ENCODE measurements at places on chromosomes 1 and 21.

- no peak for DNase-seq
These were observed 23.0 kb upstream of the EPHA2 start for GRCh38 chr1:16178596-16179497.

DNA sequence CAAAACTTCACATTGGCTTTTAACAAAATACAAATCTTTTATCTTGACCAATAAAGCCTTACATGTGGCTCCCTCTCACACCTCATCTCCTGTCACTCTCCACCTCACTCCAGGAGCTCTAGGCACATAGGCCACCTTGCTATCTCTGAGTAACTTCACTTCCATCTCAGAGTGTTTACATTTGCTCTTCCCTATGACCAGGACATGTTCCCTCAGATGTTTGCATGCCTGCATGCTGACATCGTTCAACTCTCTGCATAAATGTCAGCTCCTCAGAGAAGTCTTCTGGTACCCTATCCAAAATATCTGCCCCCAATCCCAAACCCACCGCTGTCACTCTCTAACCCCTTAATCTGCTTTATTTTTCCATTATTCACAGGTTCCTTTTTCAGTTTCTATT lies 110.9 kb downstream of the TOMM20 start:
- no peak for DNase-seq

- DNase-seq, result no peak
These were observed 51.2 kb downstream of the DNTTIP2 start for GRCh38 chr1:93827633-93828366.

GRCh38 chr1:53061123-53061858 lies 722 bp upstream of the PODN start:
- DNase-seq, result peak; percentile 14

DNA sequence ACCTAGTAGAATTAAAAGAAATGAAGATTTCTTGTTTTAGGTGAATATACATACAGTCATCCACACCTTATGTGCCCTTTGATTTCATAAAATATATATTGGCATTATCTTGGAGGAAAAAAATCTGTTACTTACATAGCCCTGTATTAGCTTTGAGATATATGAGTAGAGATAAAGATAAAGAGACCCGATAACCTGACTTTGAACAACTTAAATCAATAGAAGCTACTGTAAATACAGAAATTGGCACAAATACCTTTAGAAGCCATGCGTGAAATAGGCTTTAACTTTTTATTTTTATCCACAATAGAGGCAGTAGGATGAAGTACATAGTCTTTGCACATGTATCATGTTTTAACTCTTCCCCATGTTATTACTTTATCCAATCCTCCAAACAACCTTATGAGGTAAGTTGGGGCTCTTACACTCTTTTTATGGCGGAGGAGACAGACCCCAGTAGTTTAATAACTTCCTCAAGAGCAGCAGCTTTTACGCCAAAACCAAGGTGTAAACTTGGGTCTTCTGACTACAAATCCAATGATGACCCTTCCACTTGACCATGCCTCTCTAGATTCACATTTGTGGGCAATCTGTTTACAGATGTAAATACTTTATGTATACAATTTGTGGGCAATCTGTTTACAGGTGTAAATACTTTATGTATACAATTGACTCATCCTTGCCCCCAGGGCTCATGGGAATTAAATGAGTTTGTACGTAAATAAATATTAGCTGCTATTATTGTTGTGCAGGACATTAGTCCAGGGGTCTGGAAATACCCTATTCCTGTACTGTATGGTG lies 2.1 kb downstream of the CD55 start:
- no peak for DNase-seq

GRCh38 chr1:82540006-82540405 lies 739.3 kb downstream of the ADGRL2 start:
- DNase-seq, result no peak

DNA sequence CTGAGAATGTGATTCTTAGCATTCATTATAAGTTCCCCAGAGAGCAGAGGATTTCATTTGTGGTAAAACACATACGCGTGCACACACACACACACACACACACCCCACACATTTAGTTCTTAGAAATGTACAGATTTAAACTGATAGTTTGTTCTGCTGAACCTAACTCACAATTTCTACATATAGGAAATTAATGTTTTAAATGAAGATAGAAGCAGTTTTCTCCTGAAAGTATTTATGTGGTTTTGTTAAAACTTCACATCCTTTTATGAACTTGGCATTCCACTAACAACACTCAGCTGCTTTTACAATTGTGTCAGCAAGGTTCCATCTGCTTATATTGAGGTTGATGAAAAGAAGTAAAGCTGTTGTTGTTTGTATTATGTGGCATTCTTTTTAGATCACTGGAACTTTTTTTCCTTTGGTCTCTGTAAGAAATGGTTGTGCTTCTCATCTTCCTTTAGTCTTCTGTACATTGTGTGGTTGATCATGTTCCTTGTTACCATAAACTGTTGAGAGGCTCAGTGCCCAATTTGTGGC lies 41.6 kb downstream of the AK4 start:
- DNase-seq, result no peak

GRCh38 chr1:230423261-230423660 lies 2.9 kb downstream of the PGBD5 start:
- DNase-seq, result no peak

DNA sequence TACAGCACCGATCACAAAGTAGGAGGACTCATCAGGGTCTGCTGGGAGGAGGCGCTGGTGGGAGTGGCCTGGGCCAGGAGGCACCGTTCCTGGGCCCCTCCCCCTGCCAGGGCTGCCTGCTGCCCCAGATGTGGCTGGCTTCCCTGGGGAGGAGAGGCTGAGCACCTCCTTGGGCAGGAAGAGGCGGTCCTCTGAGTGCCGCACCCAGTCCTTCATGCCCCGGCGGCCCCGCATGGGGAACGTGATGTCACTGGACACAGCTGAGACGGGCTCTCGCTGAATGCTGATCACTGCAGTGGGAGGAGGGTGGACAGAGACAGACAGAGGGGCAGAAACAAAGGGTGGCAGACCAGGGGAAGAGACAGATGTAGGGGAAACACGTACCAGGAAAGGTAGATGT lies 24.8 kb downstream of the ADGRB2 start:
- no peak for DNase-seq

- no peak for DNase-seq
These were observed 33.5 kb downstream of the EPHA2 start for GRCh38 chr1:16122350-16122881.

GRCh38 chr1:202061055-202061454 lies 50.7 kb downstream of the ELF3 start:
- no peak for DNase-seq

DNA sequence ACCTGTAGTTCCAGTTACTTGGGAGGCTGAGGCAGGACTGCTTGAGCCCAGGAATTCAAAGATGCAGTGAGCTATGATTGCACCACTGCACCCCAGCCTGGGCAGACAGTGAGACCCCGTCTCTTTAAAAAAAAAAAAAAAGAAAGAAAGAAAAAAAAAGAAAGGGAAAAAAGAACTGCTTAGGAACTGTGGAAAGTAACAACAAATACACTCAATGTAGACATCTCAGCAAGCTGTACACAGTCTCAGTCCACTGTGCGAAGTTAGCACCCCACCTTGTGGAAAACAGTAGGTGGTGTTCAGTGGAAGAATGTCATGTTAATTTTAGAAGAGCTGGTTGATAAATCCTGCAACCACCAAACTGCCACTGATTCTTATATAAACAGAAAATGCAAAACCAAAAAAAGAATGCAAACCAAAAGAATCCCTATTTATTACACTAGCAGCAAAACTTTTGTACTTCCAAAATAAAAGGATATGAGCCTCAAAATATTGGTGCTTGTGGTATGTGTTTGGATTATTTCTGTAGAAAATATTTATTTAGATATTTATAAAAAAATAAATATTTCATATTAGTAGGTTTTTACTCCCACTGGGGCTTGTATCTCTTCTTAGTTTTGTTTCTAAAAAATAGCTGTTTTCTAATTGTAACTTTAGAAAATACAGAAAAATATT lies 31.1 kb downstream of the ALG14 start:
- peak; percentile 53 for DNase-seq

- no peak for DNase-seq
These were observed 23.9 kb downstream of the MEF2D start for GRCh38 chr1:156476501-156477298.

- no peak for DNase-seq
These were observed 110.3 kb downstream of the TIAM1 start for GRCh38 chr21:31233711-31234110.

DNA sequence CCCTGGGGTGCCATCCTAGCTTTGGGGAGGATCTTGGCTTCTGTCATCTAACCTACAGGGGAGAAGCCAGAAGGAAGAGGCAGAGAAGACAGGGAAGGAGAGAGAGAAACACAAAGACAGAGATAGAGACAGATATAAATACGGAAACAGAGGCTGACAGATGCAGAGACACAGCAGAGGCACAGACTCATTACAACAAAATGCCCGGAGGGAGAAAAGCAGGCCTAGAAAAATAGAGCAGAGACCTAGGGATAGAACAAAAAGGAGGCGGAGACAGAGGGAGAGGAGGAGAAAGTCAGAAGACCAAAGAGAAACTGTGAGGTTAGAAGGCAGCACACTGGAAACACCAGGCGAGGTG lies 1.9 kb downstream of the PEAR1 start:
- no peak for DNase-seq

DNA sequence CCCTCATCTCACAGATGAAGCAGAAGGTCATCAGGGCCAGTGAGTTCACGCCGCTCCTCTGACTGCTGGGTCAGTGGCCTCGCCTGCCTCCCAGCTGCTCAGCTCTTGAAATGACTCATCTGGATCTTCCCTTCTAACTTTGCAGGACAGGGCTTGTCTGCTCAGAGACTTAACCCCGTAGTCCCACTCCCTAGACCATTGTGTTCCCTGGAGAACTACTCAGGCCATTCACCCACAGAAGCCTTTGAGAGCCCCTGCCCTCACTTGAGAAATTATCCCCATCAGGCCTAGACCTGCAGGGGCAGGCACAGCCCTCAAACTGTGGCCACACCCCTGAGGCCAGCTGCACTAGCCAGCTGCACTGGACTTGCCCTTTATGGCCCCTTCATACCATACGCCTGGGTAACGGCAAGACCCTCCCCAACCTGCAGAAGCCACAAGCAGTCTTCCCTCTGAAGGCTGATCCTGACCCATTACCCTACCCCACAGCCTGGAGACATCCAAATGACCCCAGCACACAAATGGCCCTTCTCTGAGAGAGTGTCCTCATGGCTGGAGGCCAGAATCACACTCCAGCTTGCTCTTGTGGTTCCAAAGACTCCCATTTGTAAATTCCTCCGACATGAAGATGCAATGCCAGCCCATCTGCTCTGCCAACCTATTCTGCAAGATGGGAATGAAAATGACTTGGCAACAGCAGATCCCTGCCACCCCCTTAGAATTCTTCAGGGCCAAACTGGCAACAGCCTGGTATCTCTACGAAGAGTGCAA lies 33.2 kb downstream of the RCSD1 start:
- DNase-seq, result no peak

GRCh38 chr1:7896994-7897393 lies 43.6 kb downstream of the TNFRSF9 start:
- no peak for DNase-seq

- peak; percentile 51 for DNase-seq
These were observed 1.9 kb upstream of the MFN2 start for GRCh38 chr1:11978301-11978700.

GRCh38 chr1:178057912-178058534 lies 35.9 kb upstream of the RASAL2 start:
- DNase-seq, result peak; percentile 25

GRCh38 chr1:71135571-71135970 lies 54.7 kb upstream of the ZRANB2 start:
- DNase-seq, result no peak

GRCh38 chr1:152227310-152227928 lies 3.4 kb upstream of the HRNR start:
- no peak for DNase-seq

GRCh38 chr1:69707103-69707502 lies 139.4 kb downstream of the LRRC7 start:
- DNase-seq, result no peak

- peak; percentile 55 for DNase-seq
These were observed 17.0 kb downstream of the DHRS3 start for GRCh38 chr1:12600880-12601633.

- DNase-seq, result no peak
These were observed 106.7 kb upstream of the NRIP1 start for GRCh38 chr21:15171546-15171945.

DNA sequence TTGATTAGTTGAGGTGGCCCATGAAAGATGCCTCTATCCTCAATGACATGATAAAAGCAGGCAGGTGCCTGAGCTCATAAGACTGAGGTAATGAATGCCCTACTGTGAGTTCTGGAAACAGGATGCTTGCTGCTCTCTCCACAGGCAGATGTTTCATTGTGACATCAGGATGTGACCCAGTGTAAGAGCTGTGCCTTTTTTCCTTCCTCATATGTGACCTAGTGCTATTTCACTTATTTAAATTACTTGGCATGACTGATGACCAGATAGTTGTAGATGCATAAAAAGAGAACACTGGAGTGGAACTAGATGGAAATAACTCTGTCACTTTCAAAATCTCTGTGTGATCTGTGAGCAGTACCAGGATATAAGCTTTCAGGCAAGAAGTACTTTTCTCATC lies 31.9 kb downstream of the KIF14 start:
- peak; percentile 9 for DNase-seq

DNA sequence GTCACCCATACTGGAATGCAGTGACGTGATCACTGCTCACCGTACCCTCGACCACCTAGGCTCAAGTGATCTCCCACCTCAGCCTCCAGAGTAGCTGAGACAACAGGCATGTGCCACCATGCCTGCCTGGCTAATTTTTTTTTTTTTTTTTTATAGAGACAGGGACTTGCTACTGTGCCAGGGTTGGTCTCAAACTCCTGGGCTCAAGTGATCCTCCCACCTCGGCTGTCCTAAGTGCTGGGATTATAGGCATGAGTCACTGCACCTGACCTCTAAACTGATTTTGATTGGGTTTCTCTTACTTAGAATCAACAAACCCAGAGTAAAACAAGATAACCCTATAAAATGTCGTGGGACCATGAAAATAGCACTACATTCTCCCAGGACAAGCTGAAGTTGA lies 112.0 kb downstream of the UBE2U start:
- no peak for DNase-seq

GRCh38 chr1:100396651-100397050 lies 44.3 kb downstream of the CDC14A start:
- no peak for DNase-seq
